Motor neuron (in vitro differentiated cells): ENCODE measurements at places on chromosomes 6 and 20. TPM values are rescaled to one million over a fixed set of nuclear protein-coding genes. Genes with fewer than 3 reads are reported as not detected.

- peak; percentile 38 for ATAC-seq
Measured at GRCh38 chr6:23547851-23548250, 578.2 kb upstream of the NRSN1 start.

DNA sequence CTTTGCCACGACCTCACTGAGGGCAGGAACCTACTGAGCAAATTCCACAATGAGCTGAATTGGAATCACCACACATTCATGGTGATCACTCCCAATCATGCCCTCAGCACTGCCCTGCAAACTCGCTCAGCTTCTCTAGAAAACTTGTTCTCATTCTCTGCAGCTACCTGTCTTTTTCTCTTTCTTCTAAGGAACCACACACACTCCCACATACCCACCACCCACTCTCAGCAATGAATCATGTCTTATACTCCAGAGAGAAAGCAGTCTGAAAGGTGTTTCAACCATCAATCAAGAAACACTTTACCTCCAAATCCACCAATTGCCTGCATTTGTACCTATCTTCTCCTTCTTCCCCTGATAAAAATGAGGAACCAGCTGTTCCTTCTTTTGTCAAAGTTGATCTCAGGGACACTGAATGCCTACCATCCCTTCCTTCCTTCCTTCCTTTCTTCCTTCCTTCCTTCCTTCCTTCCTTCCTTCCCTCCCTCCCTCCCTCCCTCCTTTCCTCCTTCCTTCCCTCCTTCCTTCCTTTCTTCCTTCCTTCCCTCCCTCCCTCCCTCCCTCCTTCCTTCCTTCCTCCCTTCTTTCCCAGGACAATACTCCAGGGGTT lies 84.6 kb upstream of the SGK1 start:
- ATAC-seq: no peak

DNA sequence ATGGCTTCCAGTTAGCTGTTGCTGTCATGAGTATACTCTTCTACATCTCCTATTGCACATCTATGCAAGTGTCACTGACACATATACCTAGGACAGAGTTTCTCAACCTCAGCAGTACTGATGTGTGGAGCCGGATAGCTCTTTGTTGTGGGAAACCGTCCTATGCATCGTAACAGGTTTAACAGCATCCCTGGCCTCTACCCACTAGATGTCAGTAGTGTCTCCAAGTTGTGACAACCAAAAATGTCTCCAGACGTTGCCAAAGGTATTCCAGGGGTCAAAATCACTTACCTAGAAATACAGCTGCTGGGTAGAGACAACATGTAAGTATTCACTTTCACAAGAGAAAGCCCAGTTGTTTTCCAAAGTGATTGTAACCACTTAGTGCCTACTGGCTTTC lies 637.6 kb downstream of the RNF144B start:
- no peak for ATAC-seq

- no peak for ATAC-seq
Measured at GRCh38 chr6:163883984-163884383, 469.5 kb downstream of the QKI start.

DNA sequence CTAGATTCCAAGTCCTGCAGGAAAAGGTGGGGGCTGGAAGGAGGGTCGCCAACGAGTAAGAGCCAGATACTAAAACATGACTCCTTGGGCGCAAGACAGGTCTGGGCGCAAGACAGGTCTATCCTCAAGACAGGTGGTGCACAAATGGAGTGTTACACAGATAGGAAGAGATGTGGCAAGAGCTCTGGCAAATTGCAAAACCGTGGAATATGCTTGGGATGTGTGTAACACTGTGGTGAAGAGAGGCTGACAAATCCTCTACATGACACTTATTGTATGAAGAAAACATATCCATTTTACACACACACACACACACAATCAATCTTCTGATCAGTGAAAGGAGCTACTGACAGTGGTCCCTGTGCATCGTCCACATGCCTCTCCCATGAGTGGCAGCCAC lies 77.6 kb downstream of the TBC1D7 start:
- no peak for ATAC-seq

GRCh38 chr20:60255415-60255814 lies 297.2 kb downstream of the CDH26 start:
- no peak for ATAC-seq

DNA sequence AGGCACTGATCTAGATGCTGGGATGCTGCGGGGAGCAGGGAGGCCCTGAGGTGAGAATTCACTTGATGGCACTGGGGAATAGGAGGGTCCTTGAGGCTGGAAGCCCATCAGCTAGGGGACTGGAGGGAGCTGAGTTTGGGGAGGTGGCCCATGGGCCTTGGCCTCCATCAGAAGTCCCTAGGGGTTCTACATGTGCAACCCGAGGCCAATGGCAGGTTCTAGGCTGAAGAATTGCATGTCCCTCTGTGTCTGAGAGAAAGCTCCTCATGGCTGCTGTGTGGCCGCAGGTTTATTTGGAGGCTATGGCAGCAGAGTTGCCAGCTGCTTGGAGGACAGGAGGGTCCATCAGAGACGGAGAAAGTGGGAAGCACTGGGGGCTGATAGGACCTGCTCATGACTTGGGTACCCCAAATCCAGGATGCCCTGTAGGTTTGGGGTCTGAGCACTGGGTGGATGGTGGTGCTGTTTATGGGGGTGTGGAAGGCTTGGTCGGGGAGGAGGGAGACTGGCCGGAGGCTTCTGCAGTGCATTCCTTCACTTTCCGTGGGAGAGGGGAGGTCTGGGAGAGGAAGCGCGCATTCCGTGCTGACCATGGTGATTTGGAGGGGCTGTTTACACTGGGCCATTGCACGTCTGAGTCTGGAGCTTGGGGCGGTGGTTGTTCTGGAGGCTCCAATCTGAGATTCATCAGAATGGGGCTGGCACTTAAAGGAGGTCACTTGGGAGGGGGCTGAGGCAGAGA lies 24.8 kb upstream of the PHACTR3 start:
- ATAC-seq: no peak

DNA sequence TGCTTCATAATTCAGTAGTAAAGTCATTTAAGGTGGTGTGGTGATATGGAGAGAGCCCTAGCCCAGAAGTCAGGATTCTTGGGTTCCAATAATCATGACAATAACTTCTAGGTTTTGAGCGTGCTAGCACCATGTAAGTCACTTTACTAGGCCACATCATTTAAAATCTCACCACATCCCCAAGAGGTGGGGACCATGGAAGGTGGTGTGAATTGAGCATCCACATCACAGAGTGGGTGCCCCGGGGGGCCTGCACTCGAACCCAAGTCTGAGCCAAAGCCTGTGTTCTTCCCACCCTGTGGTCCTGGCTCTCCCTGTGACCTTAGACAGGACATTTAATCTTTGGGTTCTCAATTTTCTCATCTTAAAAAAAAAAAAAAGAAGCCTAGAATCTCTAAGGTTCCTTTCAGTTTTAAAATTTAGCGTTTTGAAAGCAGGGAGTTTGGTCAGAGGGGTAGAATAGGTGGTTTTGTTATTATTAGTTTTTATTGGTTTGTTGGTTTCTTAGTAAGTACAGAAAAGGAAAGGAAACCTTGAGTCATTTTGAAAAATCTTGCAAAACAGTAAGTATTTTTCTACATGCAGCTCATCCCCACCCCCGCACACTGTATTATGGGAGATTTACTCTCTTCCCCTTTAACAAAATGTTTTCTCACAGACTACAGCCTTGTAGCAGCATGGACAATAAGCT lies 26.4 kb downstream of the ARMC2 start:
- ATAC-seq: no peak

DNA sequence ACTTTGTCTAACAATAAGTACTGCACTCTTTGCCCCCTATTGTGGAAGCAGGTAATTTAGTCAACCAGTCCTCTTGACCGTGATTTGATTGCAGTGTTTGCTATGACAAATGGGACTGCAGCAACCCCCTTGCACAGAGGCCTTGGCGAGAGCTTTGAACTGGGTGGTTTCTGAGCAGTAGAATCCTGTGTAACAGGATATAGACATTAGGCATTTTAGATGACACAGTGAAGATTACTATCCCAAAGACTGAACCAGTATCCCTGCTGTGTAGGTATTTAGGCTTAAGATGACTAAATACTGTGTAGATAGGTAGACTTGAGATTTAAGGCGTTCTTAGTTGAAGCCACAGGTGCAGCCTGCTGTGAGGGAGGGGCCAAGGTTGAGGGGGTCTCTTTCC lies 9.9 kb downstream of the DNMT3B start:
- ATAC-seq: no peak

DNA sequence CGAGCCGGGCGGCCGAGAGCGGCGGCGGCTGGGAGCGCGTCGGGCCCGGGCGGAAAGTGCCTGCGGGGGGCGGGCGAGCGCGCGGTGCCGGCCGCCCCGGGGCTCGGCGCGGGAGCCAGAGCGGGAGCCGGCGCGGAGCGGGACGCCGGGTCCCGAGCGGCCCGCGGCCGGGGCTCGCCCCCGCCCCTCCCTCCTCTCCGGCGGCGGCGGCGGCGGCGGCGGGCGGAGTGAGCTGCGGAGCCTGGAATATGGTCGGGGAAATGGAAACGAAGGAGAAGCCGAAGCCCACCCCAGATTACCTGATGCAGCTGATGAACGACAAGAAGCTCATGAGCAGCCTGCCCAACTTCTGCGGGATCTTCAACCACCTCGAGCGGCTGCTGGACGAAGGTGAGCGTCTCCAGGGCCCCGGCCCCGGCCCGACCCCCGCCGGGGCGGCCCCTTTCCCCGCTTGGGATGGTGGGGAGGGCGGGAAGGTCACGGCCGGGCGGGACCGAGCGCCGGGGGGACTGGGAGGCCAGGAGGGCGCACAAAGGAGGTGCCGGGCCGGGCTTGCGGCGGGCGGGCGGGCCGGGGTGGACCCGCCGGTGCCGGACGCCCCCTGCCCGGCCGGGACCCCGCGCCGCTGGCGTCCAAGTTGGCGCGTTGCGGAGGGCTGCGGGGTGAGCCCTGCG lies 565 bp downstream of the QKI start:
- ATAC-seq: peak; percentile 27

DNA sequence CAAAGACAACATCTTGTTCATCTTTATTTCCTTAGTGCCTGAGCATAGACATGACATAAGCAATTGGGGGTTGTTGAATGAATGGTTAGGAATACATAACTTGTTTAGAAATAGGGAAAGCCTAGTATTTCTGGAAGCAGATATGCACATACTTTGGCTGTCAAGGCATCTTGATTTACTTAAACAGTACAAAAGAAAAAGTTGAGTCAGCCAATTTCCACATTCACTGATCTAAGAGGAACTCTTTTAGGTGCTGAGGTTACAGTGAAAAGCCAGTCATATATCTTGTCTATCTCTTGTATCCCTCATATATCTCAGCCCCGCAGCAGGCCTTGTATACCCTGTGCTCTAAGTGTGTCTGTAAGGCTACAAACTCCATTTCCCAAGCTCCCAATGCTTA lies 11.6 kb downstream of the ZKSCAN4 start:
- ATAC-seq: peak; percentile 85

DNA sequence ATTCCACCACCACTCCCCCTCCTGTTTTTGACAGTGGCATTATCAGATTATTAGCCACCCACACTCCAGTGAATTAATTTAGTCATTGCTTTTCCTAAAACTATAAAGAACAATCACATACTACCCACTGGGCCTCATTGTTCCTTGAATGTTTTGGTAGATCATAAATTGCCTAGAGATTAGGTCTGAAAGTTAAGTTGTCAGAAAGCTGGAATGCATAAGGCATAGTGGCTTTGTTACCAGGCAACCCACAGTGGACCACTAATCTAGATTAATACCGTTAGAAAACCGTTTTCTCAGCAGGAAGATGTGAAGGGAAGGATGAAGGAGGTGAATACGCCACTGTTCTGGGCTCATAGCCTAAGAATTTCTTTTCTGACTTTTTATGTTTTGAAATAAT lies 75.6 kb downstream of the SAMD3 start:
- no peak for ATAC-seq

The MAFB gene
- 20.1 and 21.4 TPM in 2 replicates for total RNA-seq

The SLX4IP gene
- 7.2 and 8.6 TPM in 2 replicates for total RNA-seq

The CAGE1 gene
- total RNA-seq: 0.22 and 0.44 TPM in 2 replicates

The CPNE5 gene
- 2.6 and 4.5 TPM in 2 replicates for total RNA-seq

The C6orf15 gene
- total RNA-seq: 0.18 TPM in 1 of 2 replicates, not detected in the other

The IRF4 gene
- 0.07 and 0.14 TPM in 2 replicates for total RNA-seq

The C6orf132 gene
- total RNA-seq: under 0.01 TPM in 1 of 2 replicates, not detected in the other
